ENCODE measurements at places on chromosomes 16 and 17. TPM values are rescaled to one million over a fixed set of nuclear protein-coding genes. Genes with fewer than 3 reads are reported as not detected.

DNA sequence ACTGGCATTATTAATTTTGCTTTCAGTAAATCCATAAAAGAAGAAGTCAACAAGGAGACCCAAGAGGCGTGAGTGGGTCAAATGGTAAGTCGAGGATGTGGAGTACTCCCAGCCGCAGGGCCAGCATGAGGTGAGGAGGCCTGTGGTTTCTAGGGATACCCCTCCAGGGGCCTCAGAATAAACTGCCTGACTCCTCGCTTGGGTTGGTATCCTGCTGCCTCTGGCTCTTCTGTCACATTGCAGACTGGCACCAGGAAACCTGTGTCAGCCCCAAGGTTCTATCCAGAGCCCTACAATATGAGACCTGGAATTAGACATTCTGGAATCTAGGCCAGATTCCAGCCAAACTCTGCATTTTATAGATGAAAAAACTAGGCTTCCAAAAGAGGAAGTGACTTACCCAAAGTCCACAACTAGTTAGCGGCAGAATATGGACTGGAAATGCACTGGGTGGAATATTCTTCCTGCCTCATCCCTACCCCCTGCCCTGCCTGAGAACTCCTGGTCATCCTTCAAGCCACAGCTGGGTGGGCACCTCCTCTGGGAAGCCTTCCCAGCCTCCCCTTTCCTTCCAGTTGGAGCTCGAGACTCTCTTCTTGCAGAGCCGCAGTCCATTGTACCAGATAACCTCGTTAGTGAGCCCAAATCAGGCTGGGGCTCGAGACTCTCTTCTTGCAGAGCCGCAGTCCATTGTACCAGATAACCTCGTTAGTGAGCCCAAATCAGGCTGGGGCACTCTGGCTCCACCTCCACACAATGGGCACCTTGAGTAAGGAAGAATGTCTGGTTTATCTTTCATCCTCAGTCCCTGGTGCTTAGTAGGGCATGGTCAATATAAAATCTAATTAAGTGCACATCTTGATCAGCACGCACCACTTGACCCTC lies 22.6 kb downstream of the C17orf67 start:
- no peak for DNase-seq

DNA sequence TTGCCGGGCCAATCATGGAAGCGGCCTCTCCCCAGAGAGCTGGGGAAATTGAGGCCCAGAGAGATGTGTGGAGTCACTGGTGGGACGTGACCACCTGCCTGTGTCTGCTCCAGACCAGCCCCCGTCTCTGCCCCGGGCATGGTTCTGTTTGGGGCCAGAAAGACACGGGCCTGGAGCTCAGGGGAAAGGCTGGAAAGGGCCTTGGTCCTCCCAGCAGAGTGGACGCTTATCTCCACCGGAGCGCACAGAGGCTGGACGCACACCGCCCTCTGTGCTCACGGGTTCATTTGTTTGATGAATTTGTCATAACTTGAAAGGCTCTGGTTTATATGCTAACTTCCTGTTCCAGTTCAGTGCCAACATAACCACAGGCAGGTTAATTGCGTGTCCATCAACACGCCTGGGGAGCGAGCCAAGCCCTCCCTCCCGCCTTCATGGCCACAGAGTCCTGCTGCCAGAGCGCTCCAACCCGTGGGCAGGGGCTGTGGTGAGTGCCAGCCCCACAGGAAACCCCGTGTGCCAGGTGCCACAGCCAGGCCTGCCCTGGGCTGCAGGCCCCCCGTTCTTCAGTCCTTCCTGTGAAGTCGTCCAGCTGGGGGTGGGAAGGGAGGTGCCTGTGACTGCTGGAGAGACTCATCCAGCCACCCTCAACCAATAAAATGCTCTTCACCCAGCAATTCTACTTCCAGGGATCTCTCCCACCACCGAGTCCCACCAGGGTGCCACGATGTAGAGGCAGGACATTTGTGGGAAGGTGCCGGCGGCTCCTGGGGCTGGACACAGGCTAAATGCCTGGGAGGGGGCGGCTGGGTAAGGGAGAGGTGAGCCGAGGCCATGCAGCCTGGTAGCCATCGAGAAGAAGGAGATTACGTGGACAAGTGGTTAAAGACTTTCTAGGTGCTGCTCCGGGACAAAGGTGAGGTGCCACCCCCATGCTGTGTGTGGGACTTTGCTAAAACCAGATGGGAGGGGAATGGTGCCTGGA lies 29.4 kb upstream of the BAHCC1 start:
- no peak for DNase-seq

DNA sequence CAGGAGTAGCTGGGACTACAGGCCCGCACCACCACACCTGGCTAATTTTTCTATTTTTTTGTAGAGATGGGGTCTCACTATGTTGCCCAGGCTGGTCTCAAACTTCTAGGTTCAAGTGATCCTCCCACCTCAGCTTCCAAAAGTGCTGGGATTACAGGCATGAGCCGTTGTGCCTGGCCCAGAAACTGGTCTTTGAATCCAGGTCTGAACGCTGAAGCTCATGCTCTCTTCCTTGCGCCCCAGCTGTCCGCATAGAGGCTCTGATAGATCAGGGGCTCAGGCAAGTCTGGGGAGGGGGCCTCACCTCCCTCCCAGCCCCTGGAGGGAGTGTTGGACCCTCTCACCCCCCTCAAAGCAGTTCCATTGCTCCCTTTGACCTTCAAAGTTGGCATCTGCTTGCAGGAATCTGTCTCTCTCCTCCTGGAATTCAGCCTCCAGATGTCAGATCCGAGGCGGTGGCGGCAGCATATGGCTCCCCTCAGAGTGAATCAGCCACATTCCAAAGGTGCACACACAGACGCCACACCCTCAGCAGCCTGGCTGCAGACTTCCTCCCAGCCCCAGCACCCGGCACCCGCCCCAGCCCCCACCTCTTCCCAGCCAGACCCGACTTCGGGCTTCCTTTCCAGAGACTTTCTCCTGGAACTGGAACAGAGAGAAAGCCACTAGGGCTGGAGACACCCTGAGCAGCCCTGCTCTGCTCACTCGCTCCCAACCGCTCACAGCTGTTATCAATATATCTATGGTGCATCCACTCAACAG lies 16.9 kb upstream of the GLIS2 start:
- DNase-seq = no peak

DNA sequence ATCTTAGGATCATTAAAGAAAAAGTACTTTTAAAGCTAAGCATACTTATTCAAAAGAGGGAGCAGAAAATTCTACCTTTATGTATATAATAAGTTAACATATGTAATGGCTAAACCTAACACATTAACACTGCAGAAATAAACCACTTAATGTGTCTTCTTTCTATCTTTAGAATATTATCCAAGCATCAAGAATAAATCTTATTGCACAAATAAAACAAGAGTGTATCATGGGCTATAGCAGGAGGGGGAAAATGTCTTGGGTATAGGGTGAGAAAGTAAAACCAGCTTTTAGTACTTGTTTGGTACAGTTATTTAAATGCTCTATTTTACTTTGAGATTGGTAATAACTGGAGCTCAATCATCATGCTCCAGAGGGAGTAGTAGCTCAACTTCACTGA lies 10.9 kb downstream of the PRKCA start:
- no peak for DNase-seq

- DNase-seq = no peak
Measured at GRCh38 chr17:77087650-77088454, 52.9 kb upstream of the SEC14L1 start.

- no peak for DNase-seq
Measured at GRCh38 chr17:75854101-75854748, 910 bp downstream of the WBP2 start.

DNA sequence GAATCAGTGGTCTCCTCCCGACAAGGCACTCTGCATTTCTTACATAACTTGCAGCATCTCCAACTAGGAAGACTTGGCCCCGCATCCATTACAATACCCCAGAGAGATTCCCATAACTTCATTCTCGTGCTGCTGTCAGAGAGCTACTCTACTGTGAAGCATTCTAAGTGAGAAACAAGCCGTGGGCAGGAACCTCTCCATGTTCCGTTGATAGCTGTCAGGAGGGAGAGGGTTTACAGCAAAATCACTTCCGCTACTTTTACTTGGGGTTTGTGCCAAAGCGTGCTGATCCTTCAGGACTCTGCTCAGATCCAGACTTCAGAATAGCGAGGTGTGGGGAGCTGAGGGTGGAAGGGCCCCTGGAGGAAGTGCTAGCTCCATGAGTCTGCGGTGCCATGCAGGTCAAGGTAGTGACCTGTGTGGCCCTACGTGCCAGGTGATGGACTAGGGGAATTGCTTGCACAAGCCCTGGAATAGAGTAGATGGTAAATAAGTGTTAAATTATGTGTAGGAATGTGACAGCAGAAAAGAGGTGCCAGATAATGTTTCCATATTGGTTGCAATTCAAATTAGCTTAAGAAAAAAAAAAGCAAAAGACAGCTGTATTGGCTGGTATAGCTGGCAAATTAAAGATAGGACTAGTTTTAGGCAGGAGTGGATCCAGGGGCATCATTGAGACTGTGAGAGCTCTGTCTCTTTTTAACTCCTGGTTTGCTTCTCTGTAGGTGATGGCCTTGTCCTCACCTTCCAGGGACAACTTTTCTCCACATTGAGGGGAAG lies 358.5 kb upstream of the ERCC4 start:
- no peak for DNase-seq

MAP1LC3B gene
- total RNA-seq = 18.2 TPM

MLKL gene
- 0.47 TPM for total RNA-seq

IL34 gene
- total RNA-seq = 1.7 TPM

All from occipital lobe (tissue), 3 donors.